ENCODE measurements at places on chromosomes 3 and 15.

DNA sequence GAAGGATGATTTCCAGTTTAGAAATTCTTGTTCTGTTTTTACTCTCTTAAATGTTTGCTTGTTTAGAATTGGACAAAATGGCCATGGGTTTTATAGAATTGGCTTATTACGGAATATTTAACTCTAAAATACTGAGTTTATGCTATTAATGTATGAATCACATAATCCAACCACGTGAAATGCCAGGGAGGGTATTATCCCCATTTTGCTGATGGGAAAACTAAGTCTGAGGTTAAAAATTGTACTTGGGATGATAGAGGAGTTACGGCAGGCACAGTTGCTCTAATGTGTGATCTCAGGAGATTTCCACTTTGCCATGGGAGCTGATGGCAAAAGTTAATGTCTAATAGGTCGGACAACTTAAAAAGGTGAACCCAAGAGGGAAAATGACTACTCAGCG, 194.4 kb downstream of the ITPR1 start:
- no peak for DNase-seq

DNA sequence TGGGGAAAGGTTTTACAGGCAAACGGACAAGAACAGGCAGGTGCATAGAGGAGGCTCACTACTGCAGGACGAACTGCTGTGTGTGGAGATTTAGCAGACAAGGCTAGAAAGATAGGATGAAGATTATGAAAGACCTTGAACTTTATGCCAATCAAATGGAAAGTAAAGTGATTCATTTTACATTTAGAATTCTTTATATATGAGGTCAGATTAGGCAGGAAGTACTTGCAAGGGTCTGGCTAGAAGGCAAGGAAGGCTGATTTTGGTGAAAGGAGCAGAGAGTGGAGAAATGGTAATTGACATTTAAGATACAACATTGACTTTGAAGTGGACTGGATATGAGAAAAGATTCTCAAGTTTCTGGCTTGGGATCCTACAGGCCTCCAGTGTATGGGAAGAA, 33.6 kb downstream of the PLSCR4 start:
- DNase-seq = peak; percentile 23

DNA sequence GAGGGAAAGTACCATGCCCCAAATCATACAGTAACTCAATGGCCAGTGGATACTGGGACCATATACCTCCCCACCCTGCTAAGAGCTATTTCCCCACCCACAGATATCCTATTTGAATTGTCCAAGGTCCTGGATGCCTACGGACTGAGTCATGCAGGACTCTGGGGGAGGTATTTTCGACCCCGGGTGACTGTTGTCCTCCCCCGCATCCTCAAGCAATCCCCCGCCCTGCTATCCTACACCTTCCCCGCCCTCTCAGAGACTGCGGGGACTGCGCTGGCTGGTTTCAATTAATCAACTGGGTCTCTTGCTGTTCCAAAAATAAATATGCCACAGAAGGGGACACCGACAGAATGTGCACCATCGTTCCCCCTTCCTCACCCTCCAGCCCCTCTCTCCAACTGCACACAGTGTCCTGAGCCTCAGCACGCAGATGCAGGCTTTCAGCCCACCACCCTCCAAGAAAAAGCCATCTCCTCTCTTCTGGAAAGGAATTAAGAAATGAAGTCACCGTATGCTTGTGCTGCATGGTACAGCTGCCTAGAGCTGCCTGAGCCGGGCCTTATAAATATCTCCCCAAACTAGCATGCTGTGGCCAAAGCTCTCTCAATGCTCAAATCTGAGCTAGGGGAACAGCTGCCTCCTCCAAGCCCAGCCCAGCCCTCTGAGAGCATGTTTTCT, 8.1 kb downstream of the CAV3 start:
- DNase-seq = peak; percentile 88

GRCh38 chr3:40309418-40309924, at the start of gene EIF1B:
Gene EIF1B (plus strand): TSS chr3:40309707. CDS start chr3:40309942, 235 bp downstream.
- DNase-seq = peak; percentile 94

DNA sequence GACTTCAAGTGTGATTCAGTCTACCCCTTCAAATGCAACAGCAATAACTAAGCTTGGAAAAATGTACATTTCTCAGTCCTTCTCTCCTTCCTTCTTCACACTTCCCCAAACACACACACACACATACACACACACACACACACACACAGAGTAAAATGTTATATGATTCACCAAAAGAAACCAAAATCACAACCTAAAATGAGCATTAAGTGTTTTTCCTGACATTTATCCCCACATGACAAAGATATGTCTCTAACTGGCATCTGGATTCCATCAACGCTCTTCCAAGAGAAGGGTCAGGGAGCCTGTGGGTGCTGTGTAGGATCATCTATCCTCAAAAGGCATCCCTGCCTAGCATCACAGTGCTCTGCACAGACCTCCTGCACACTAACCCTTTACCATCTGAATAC, 21.0 kb downstream of the PDZRN3 start:
- DNase-seq = peak; percentile 51
